Left ventricle myocardium inferior (tissue), 1 donor: ENCODE measurements at places on chromosomes 12 and 14.
A peak's percentile ranks its signal among the peaks of the same experiment; 100 is the strongest.

GRCh38 chr12:65016881-65017650 lies 104.0 kb downstream of the WIF1 start:
- DNase-seq = no peak

- DNase-seq = no peak
These were observed 101.2 kb upstream of the EIF5 start for GRCh38 chr14:103232831-103233319.

GRCh38 chr12:55842681-55843429 lies at the start of gene MMP19:
TSS of gene MMP19 (minus strand) at chr12:55842936. CDS start at chr12:55842830, 106 bp downstream.
- DNase-seq = no peak

- no peak for DNase-seq
These were observed 152.9 kb downstream of the SLC41A2 start for GRCh38 chr12:104805186-104805585.

DNA sequence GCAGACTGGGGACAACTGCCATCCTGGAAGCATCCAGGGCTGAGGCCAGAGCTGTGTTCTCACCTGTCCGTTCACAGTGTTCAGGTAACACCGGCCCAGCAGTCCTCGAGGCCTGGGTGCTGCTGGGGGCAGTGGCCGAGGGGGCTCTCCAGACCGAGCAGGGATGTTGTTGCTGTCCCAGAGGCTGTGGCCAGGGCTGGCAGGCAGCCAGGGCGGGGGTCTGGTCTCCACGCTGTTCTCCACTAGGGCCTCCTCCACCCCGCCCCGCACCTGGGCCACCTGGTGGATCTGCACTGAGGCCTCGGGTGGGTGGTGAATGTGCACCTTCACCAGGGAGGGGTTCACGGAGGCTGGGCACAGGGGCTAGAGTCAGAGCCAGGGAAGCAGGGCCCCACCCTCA lies 57.4 kb downstream of the ISCA2 start:
- DNase-seq = no peak

DNA sequence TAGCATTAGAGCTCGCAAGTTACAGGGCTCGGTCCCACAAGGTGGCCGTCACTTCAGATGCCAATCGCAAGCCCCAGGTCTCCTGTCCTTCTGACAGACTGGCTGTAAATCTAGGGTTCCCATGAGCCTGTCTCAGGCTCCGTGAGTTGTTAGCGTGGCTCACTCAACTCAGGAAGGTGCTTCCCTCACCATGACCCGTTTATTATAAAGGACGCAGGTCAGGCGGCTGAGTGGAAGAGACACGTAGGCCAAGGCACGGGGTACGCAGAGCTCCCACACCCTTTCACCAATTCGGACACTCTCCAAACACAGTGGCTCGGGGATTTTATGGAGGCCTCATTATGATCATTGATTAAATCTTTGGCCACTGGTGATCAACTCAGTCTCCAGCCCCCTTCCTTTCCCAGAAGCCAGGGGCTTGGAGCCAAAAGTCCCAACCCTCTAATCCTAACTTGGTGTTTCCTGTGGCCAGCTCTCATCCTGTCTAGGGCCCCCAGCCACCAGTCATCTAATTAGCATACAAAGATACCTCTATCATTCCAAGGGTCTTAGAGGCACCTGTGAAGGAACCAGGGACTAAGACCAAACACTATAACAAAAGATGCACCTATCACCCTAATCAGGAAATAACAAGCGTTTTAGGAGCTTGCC lies 25.8 kb upstream of the LRTM2 start:
- no peak for DNase-seq

- DNase-seq = no peak
These were observed 39.4 kb downstream of the ZNF641 start for GRCh38 chr12:48311313-48311712.

- DNase-seq = no peak
These were observed 168.4 kb upstream of the AVPR1A start for GRCh38 chr12:63319386-63319785.

DNA sequence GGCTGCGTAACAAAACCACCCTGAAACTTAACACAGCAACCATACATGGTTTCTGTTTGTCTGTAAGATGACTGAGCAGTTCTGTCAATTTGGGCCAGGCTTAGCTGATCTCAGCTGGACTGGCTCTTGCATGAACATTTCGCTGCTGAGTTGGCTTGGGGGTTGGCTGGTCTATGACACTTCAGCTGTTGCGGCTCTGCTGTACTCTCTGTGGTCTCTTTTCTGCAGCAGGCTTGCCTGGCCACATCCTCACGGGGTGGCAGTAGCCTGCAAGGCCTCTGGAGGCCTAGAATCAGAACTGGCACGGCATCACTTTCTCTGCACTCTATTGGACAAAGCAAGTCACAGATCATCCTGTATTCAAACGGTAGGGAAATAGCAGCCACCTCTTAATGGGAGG lies 216.2 kb downstream of the BCL11B start:
- no peak for DNase-seq

- DNase-seq = no peak
These were observed 177.3 kb upstream of the BMP4 start for GRCh38 chr14:54133896-54134295.

DNA sequence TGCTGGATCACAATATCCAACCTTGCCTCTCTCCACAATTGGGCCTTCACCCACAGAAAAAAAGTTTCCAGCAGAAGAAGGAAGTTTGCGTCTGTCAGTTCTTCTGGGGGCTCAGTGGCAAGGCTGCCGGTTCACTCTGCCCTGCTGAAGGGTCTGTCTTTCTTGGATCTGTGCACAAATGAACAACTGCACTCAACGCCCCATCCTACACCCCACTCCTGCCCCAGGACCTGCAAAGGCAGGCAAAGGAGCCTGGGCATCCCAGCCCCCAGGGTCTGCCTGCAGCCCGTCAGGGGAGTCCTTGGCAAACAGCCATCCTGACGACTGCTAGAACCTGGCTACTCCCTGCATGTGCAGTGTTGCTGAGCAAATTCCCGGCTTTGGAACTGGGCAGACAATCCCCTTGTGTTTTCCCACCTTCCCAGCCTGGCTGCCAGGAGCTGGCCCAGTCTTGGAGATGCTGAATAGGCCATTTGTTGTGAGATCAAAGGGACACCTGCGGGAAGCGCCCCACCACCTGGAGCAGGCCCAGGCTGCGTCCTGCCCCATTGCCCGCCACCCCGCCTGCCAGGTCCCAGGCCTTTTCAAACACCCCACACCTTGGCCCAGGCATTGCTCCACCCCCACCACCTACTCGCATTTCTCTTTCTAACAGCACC lies 311.9 kb downstream of the BCL11B start:
- DNase-seq = no peak

DNA sequence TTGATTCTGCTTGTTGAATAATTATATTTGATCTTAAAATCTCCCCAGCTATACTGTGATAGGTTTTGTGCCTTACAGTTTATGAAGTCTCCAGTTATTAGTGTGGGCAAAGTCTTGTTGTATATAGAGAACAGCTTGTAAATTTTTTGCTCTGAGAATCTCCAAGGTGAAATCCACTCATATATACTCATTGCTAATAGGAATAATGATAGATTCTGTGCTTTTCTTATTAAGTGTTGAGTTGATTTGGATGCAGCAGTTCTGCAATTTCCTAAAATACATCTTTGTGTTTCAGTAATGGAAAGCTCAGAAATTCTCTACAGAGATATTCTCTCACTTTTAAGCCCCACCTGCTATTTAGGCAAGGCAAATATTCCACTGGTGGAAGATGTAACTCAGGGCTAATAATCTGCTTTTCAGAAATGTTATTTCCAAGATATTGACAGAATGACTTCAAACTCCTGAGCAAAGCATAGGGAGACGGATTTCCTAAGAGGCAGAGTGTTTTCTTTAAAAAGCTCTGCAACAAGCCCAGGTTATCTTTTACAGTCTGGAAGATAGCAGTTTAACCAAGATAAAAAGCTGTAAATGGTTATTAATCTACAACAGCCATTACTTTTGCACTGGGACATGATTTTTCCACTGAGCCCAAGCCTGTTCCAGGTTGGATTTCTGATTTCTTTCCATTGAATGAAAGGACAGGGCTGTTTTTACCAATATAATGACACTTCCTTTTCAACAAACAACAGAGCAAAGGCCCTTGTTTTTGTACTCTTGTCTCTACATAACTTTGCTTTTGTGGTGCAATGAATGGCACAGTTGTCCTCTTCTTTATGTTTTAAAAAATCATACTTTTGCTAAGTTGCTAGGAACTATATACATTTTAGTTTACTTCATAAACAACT lies 239.9 kb upstream of the ATP2B1 start:
- DNase-seq = no peak

- DNase-seq = no peak
These were observed 13.7 kb downstream of the FGF6 start for GRCh38 chr12:4431866-4432265.

GRCh38 chr12:104650541-104650940 lies 193.8 kb downstream of the CHST11 start:
- no peak for DNase-seq

DNA sequence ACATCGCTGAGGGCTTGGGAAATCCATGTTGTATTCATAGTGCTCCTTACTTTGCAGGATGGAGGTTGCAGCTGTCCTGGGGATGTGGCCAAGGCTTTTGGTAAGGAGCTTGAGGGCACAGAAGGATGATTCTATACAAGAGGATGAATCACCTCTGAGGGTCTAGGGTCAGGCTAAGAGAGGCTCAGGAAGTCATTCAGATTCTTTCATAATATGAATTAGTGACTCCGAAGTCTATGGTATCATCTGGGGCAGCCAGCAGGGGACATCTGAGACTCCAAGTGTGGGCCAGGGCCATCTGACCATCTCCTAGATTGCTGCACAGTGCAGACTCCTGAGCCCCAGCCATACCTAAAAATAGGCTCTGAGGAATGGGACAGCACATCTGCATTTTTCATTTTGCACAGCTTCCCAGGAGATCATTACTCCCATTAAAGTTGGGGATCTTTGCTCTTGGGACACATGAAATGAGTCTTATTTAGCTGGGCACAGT lies 4.8 kb downstream of the GMPR2 start:
- no peak for DNase-seq

- DNase-seq = no peak
These were observed 404.9 kb upstream of the TMPO start for GRCh38 chr12:98110536-98110935.

- DNase-seq = no peak
These were observed 114.3 kb downstream of the KSR2 start for GRCh38 chr12:117854339-117855012.

- DNase-seq = peak; percentile 67
These were observed at the start of gene JAG2 for GRCh38 chr14:105168496-105168978. TSS of gene JAG2 (minus strand) at chr14:105168776. CDS start at chr14:105168420, 356 bp downstream.

GRCh38 chr12:28191051-28192048 lies 1.1 kb downstream of the CCDC91 start:
- no peak for DNase-seq

DNA sequence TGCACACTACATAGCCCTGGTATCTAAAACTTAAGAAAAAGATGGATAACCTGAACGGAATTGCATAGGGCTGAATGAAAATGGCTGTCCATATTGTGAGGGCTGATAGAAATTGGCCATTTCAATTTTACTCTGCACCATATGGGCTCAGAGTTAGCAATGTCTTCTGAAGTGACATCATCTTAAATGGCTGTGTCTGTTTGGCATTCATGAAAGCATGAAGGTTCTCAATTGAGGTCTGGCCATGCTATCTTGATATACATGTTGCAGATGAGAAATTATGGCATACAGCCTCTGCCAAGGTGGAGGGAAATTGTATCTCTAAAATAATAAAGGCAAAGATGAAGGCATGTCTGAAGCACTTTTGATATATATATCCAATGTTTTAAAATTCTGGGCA lies 226.0 kb upstream of the PDE3A start:
- DNase-seq = no peak

DNA sequence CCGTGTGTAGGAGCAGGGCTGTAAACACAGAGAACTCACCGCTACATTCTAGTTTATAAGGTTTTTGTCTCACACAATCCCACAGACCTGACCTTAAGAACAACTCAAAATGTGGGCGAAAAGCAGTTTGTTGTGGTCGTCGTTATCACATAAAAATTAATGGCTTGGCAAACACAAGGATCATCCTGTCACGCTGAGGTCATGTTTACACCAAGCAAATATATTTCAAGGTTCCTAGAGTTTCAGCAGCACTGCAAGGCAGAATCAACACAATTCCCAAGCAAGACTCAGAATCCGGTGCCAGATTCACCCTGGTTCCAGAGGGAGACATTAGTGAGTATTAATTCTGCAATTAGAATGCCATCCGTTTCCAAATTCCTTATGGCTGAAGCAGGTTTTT lies 30.1 kb upstream of the MAP1LC3B2 start:
- no peak for DNase-seq

DNA sequence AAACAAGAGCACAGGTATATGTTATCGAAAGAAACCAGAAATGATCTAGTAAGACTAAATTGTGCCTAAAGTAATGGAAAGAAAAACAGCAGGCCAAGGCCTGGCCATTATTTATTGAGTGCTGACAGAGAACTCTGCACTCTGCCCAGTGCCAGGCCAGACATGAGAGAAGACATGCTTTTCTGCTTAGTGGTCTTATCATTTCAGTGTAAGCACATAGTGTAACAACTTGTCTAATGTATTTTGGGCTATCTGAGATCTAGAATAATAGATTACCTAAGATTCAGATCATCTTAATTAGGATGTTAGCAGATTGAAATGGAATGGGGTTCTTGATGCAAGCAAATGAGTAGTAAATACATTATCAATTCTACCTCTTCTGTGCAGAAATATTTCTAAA lies 278.3 kb downstream of the AKAP6 start:
- DNase-seq = no peak

GRCh38 chr12:4379405-4379804 lies at the start of gene FGF23:
TSS of gene FGF23 (minus strand) at chr12:4379712. CDS start at chr12:4379582, 130 bp downstream.
- DNase-seq = no peak

DNA sequence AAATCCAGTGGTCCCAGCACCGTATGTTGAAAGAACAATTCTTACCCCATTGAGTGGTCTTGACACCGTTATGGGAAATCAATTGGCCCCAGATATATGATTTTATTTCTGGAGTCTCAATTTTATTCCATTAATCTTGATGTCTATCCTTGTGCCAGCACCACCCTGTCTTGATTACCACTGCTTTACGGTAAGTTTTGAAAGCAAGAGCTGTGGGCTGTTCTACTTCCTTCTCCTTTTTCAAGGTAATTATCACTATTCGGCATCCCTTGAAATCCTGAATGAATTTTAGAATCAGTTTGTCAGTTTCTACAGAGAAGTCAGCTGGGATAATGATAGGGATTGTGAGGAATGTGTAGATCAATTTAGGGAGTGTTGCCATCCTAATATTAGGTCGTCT lies 160.8 kb upstream of the SFSWAP start:
- DNase-seq = no peak

DNA sequence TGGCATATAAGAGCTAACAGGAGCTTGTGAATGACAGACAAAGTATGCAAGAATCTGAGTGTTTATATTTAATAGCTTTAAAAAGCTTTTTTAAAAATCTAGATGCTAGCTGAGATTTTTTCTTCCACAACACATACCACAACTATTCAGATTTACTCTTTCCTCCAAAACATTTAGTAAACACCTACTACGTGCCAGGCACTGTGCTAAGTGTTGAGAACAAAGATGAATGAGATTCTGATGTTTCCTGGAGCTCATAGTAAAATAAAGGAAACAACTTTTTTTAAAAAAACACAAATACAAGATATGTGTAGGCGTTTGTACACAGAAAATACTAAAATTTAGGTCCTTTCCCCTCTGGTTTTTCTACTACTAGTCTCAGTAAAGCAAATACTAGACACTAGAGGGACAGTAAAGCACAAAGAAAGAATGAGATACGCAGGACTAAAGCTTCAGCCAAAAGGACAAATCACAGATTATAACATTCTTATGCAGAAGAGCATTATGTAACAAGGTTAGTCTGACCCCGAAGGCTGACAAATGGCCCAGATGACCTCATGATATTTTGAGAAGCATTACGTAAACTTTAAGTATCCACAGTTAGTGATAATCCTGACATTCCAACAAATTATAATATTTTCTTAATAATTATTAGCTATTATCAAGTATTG lies 78.6 kb upstream of the PAWR start:
- DNase-seq = no peak

GRCh38 chr14:73785834-73786635 lies 65.6 kb upstream of the PTGR2 start:
- DNase-seq = peak; percentile 70
